Frontal cortex (tissue), 4 donors: ENCODE measurements at places on chromosomes 7 and 10.

DNA sequence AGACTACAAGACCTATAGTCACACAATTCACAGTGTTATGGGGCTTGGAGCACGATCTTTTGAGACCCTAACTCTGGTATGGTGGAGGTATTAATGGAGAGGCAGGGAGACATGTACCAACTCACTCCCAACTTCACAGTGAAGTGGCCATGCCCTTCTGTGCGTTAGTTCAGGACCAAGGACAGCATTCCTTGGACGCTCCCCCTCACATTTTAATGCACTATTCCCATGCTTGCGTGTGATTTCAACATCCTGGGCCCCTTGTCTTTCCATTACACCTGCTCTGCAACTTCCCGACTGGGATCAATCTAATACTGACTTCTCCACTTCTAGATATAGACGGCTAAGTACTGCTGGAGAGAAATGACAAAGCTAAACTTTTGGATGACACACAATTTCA, 72.7 kb downstream of the PLCE1 start:
- no peak for DNase-seq

GRCh38 chr7:71480791-71481190, 348.8 kb downstream of the GALNT17 start:
- no peak for DNase-seq

DNA sequence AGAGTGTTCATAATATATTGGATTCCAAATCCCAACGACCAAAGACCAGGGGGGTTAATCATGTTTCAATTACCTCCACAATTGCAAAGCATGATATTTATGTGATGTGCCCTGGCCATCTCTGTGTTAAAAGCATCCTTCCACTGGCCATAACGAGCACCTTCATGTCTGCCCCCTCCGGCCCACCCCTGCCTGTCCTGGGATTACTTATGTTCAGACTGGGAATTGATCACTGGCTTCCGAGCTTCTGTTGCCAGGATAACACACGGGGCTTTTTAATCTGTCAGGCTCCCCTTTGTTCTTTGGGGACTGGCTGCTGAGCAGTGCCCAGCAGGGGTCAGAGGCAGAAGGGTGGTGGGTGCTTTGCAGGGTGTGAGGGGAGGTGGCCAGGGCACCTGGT, 13.7 kb upstream of the CHST15 start:
- DNase-seq, result no peak

DNA sequence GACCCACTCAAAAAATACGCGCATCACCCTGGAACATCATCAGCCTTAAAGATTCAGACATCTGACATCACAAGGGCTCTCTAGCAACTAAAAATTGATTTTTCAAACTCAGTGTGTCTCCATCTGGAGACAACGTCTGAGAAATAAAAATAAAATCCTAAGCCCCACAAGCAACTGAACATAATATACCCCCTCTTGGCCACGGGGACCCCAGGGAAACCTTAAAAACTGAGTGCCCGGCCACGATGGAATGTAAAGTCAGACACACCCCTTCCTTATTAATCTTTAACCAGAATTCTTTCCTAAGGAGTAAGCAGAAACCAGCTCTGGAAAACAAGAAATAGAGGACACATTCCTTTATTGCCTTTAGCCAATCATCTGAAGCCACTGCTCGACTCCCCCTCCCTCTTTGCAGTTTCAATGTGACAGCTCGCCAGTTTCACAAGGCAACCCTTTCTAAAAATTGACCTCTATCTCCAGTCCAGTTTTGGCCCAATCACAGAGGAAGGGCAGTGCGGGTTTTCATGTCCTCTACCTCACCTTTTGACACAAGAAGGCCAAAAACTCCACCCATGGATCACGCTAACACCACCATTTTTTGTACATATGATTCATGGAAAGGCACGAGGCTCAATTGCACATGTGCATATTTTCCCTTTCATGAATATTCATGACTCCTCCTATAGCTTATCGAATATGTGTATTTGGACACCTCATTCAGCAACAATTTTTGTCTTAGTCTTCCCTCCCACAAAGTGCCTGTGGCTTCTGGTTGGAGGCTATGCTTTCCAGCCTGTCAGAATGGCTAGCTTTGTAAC, 24.2 kb downstream of the IFIT3 start:
- no peak for DNase-seq
